ENCODE measurements at places on chromosomes 7 and 10.
A peak's percentile ranks its signal among the peaks of the same experiment; 100 is the strongest.

DNA sequence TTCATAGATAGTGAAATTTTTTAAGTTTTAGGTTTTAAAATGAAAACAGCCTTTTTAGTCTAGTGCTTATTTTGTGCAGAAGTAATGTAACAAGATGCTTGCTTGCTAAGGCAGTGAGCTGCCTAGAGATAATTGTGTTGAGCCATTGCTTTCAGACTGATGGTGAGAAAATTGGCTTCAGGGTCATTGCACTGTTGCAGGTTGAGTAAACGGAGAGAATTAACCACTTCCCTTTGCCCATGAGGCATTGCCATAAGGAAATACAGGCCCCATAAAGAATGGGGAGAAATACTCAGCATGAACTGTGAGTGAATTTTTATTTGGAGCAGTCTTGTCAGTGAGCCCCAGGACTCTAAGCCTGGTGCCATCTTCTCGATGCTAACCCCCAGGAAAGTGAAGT lies 140.5 kb downstream of the LRRC4 start:
- no peak for DNase-seq

- no peak for DNase-seq
Measured at GRCh38 chr10:93406364-93407145, 75.6 kb downstream of the MYOF start.

DNA sequence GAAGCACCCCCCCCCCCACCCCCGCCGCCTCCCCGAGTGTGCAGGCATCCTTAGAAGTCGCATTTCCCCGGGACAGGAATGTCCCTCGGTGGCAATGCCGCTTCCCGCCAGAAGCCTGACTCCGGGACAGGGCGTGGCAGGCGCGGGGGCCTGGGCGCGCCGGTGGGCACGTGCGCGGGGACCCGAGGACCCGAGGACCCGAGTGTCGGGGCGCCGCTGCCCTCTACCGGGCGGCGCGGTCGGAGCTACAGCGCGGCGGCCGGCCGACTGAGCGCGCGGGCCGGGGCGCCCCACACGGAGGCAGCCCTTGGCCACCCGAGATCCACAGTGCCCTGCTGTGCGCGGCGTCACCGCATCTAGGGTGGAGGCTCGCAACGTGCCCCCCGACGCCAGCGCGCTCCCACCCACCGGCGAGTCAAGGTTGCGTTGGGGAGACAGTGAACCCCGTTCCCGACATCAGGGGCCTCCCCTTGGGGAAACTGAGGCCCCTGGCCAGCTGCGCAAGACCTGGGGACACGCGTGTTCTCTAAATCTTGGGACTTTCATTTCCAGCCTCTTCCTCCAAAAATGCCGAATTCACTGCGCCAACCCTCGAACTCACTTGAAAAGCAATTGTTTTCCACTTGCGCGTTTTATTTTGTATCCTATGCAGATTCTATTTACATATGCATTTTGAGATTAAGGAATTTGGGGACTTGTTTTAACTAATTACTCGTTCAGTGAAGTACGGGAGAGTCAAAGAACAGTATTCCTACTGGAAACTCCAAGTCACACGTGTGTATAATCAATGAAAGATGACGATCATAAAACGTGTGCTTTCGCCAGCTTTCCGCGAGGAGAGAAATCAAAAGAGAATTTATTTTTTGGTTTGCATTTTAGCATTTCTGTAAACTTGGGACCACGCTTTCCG lies 3.1 kb upstream of the CUX1 start:
- peak; percentile 26 for DNase-seq

DNA sequence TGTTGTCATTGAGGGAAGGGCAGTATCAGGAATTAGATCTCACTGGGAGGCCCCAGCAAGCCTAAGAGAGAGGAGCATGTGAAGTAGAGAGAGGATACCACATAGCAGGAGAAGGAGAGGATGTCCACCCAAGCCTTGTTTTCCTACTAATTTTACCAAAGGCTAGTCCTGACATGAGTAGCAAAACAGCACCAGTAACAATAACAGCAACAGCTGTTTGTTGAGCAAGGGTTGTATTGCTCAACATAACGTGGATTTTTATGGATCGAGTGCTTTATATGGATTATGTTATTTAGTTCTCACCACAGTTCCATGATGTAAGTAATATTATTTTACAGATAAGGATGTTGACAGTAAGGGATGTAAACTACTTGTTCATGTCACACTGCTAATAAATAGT lies 135.2 kb upstream of the DLX6 start:
- no peak for DNase-seq

DNA sequence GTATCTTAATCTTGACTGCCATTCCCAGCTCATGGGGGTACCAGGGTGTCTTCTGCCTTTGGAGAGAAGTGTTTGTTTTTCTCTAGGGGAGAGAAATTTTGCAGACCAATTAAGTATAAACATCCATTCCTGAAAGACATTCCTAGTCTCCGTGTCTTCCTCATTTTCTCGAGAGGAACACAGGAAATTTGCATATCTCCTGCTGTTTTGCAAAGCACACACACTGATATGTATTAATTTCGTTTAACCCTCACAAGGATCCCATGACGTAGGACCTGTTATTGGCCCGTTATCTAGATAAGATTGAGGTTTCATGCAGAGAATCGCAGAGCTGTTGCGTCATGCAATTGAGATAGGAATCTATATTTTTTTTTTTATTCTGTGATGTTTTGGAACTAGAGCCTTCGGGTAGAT lies 944 bp downstream of the RHBDD2 start:
- DNase-seq, result no peak

DNA sequence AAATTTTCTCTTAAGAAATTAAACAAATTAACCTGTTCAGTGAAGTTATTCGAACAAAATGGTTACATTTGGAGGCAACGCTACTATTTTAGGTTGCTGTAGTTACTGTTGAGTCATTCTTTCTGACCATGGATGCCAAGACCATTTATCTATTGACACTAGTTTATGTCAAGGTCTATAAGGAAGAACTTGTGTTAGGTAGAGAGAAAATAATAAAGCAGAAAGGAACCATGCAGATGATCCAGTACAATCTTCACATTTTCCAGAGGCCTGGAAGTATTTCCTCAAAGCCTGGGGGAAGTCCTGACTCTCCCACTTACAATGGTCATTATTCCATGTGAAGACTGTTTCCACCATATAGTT lies 608.0 kb upstream of the GALNT17 start:
- no peak for DNase-seq

DNA sequence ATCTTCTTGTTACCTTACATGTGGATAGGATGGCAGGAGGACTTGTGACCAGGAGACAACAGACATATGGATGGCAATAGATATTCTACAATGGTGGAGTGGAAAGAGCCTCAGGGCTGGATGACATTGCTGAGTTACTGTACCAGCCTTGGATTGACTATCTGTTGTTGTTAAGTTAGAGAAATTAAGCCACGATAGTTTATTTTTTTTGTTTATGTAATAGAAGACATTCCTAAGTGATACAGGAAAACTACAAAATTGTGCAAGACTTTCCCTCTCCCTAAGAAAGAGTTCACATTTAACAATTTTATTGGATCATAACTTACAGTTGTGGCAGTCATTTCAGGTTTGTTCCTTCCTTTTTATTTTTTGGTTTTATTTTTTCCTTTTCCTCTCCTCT lies 230.7 kb upstream of the CACNA2D1 start:
- no peak for DNase-seq

GRCh38 chr7:50397320-50397970 lies 52.7 kb downstream of the FIGNL1 start:
- no peak for DNase-seq

DNA sequence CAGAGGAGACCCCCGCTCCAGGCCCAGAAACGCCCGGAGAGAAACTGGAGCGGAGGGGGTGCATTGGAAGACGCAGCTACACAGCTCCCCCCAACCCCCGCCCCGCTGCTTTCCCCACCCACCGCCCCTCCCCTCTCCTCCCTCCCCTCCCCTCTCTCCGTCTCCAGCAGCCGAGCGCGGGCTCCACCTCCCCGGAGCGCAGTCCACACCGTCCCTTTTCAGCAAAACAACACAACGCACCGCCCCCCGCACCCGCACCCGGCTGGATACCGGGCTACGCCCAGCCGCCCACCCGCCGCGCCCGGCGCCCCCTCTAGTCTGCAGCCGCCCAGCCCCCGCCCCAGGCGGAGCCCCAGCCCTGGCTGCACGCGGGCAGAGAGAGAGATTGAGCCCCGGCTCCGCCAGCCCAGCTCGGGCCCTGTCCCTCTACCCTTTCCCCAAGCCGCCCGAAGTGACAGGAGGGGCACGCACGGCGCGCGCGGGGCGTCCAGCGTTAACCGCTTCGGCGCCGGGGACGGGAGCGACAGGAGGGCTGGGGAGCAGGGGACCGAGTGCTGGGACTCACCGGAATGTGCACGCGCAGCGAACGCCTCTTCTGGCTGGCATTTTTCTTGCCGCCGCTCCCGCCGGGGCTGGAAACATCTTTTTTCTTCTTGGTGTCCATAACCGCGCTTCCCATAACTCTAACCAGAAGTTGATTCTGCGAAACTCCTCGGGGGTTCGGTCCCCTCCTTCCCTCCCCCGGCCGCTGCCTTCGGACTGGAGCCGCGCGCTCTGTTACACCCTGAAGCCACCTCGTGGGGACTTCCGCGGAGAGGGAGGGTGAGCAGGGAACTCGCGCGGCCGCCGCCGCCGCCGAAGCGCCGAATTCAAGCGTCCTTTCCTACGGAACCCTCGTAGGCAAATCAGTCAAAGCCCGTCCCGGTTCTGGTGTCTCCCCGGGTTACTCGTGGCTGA lies 695 bp downstream of the PRKAG2 start:
- peak; percentile 52 for DNase-seq

DNA sequence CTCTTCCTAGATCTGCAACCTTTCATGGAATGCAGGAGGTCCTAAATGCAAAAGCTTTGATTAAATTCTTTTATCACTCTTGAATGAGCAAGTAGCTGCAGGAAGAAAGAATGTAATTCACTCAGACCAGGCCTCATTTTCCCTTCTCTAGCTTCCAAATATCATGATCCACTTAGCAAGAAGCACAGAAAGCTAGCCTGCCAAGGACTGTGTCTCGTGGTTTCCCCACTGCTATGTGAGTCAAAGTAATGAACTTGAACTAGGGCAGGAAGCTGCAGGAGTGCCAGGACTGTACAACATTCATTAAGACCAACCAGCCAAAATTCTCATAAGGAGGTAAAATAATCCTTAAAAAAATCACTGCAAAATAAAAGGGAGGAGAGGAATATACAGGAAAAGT lies 379.2 kb downstream of the CALN1 start:
- DNase-seq, result no peak

DNA sequence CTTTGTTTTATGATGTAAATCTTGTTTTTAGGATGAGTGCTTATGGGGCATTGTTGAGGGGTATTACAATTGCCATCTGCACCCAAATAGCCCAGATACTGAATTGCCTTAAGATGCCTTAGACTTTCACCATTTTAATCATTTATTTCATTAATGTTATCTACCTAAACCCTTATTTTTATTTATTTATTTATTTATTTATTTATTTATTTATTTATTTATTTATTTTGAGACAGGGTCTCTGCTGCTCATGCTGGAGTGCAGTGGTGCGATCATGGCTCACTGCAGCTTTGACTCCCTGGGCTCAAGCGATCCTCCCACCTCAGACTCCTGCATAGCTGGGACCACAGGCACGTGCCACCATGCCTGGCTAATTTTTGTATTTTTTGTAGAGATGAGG lies 560.2 kb downstream of the SUGCT start:
- DNase-seq, result no peak

DNA sequence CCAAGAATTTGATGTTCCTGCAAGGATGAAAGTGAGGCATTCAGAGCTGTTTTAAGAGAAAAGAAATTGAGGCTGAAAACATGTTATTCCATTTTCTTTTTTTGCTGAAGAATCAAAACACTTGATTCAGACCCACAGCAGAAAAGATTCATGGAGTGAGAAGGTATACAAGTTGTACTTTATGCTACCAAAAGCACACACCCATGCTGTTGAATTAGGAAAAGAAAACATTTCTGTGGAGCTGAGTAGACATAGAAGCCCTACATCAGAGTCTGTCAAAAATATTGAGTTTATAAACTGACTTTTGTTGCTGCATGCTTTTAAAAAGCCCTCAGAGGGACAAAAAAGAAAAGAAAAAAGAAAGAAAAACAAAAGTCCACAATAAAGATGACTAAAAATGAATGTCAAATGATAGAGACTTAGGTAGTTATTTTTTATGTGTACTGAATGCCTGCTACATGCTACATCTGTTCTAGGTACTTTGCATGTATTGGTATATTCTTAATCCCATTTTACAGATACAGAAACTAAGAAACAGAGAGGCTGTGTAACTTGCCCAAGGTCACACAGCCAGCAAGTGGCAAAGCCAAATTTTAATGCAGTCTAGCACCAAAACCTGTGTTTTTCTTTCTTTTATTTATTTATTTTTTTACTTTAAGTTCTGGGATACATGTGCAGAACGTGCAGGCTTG lies 71.7 kb upstream of the PALS2 start:
- DNase-seq, result no peak

DNA sequence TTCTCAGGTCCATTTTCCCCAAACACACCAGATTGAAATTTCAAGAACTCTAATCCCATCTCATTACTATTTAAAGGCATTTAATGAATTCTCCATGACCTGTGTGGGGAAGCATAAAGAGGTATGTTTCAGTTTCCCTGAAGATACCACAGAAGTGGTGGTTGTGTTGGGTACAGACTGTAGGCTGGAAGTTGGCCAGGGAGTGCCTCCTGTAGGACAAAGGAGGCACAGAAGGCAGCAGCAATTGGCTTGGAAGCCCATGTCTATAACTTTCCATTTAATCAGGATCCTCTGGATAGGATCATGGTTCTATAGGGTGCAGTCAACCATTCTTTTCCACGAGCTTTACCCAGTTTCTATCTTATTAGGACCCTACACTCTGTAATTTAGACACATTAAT lies 8.6 kb upstream of the BET1 start:
- DNase-seq, result no peak

GRCh38 chr10:58444876-58445275 lies 59.7 kb downstream of the TFAM start:
- DNase-seq, result no peak

GRCh38 chr10:112330162-112330561 lies 43.8 kb upstream of the ACSL5 start:
- no peak for DNase-seq

DNA sequence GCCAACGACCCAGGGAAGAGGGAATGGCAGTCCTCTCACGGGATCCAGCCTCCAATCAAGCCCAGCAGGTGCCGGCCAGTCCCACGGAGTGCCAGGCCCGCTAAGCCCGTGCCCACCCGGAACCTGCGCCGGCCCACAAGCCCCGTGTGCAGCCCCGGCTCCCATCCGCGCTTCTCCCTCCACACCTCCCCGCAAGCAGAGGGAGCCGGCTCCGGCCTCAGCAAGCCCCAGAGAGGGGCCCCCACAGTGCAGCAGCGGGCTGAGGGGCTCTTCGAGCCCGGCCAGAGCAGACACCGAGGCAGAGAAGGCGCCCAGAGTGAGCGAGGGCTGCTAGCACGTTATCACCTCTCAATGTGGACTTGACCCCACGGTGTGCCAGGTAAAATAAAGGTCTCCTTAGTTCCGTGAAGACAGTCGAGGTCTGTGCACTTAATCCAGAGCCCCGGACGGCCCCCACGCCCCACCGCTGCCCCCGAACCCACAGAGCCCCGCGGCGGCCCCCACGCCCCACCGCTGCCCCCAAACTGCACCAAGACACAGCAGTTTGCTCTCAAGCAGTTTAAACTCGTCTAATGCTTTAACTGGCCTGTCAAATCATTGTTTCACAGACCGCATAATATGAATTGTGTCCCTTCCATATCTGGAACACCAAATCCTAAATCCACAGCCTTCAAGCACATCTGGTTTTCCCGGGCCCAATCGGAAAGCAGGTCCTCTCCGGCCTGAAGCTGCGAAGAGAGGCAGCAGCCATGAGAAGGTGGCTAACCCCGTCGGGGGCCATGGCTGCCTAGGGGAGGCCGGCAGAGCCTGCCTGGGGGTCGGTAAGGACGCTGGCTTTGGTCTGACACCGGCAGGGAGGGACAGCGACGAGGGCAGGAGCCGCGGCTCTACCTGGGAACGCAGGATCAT lies 307.8 kb downstream of the PTPRN2 start:
- no peak for DNase-seq

GRCh38 chr10:31975157-31975765 lies 46.6 kb upstream of the ARHGAP12 start:
- no peak for DNase-seq
